ENCODE measurements at places on chromosomes 13 and 19.

- no peaks in the 10 kb centered on the region for H3K4me1 ChIP-seq
- DNase-seq: no peak
- no peak overlapping the region for H3K27ac ChIP-seq
- H3K27me3 ChIP-seq: no peaks in the 10 kb centered on the region
Measured at GRCh38 chr13:38430796-38431195, 81.1 kb downstream of the UFM1 start.

DNA sequence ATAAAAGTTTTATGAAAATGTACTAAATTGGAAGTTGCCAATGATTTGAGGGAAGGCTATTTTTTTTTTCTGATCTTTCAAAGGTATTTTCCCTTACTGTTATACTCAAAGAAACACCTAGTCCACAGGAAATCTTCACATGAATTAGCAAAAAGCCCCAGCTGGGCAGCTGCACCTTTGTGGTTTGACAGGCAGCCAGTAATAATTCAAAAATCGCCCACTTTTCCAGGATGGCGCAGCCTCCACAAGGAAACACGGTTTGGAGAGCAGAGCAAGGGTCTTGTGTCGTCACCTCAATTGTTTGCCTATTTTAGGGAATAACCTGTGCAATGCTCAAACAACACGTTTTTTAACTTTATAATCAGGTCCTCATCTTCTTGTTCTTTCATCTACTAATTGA is 324.9 kb upstream of the GPC6 start:
- H3K4me1 ChIP-seq: no peaks in the 10 kb centered on the region
- H3K4me3 ChIP-seq: no peak overlapping the region
- H3K36me3 ChIP-seq: no peaks in the 10 kb centered on the region
- no peak overlapping the region for H3K27ac ChIP-seq
- DNase-seq: no peak

DNA sequence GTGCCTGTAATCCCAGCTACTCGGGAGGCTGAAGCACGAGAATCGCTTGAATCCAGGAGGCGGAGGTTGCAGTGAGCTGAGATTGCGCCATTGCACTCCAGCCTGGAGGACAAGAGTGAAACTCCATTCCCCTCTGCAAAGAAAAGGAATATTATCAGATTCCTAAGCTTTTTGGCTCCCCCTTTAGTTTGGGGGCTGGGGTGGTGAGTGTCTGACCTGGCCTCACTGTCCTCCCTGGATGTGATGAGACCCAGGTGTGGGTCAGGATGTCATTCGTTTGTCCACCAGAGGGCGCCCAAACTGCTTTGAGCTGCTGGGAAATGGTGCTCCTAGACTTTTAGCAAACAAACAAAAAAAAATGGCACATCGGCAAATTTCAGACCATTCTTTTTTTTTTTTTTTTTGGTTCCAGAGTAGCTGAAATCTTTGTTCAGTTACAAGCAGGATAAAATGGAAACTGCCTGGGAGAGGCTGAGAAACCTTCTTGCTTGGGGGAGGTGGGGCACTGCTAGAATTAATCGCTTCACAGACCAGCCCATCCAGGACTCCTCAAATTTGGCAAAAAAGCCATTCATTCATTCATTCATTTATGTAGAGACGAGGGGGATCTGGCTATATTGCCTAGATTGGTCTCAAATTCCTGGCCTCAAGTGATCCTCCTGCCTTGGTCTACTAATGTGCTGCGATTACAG is 29.4 kb downstream of the SPC24 start:
- no peak overlapping the region for H3K27ac ChIP-seq
- H3K4me3 ChIP-seq: no peak overlapping the region
- peaks cover 21% of the 10 kb centered on the region for H3K4me1 ChIP-seq
- peak; percentile 76 for DNase-seq
- H3K27me3 ChIP-seq: no peaks in the 10 kb centered on the region

DNA sequence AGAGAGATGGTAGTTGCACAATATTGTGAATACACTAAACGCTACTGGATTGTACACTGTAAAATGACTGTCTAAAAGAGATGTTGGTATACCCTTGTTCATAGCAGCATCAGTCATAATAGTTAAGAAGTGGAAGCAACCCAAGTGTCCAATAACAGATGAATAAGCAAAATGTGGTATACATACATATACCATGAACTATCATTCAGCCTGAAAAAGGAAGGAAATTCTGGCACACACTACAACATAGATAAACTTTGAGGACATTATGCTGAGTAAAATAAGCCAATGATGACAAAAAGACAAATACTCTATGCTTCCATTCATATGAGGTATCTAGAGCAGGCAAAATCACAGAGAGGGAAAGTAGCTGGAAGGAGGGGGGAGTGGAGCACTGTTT is 16.0 kb downstream of the DZIP1 start:
- no peak overlapping the region for H3K27ac ChIP-seq
- H3K27me3 ChIP-seq: no peaks in the 10 kb centered on the region
- no peak overlapping the region for H3K4me3 ChIP-seq
- H3K36me3 ChIP-seq: no peaks in the 10 kb centered on the region

GRCh38 chr13:78323040-78323439 is 280.3 kb downstream of the POU4F1 start:
- no peak for DNase-seq
- H3K27ac ChIP-seq: no peak overlapping the region
- H3K4me1 ChIP-seq: no peaks in the 10 kb centered on the region

DNA sequence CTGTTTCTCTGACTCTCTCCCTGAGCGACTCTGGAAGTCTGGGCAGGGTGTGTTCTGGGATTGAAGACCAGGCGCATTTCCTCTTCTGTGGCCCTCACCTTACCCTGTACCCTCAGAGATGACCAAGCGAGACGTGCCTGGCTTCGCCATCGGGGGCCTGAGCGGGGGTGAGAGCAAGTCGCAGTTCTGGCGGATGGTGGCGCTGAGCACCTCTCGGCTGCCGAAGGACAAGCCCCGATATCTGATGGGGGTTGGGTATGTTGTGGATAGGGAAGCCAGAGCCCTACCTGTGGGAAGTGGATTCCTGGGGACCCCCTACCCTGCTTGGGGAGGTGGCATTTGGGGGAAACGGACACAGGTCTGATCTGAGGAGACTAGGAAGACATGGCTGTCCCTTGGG is 5.8 kb upstream of the DNM2 start:
- peaks cover 55% of the 10 kb centered on the region for H3K36me3 ChIP-seq
- DNase-seq: no peak
- H3K27ac ChIP-seq: no peak overlapping the region
- H3K4me1 ChIP-seq: peaks cover 5% of the 10 kb centered on the region
- H3K27me3 ChIP-seq: no peaks in the 10 kb centered on the region
- no peak overlapping the region for H3K4me3 ChIP-seq

GRCh38 chr19:39413272-39413910 is 922 bp downstream of the PLEKHG2 start:
- H3K27ac ChIP-seq: peak overlapping the region; percentile 99
- H3K36me3 ChIP-seq: peaks cover under 1% of the 10 kb centered on the region
- peak; percentile 87 for DNase-seq
- peaks cover 14% of the 10 kb centered on the region for H3K4me1 ChIP-seq
- H3K27me3 ChIP-seq: no peaks in the 10 kb centered on the region

- H3K27ac ChIP-seq: peak within 1 kb of the TSS; percentile 69
- H3K4me3 ChIP-seq: peak within 1 kb of the TSS; percentile 41
- no peaks in the 10 kb centered on the region for H3K27me3 ChIP-seq
- peaks cover 72% of the 10 kb centered on the region for H3K4me1 ChIP-seq
Measured at GRCh38 chr19:46624958-46625661, at the start of gene PTGIR. PTGIR (minus strand) TSS chr19:46625089; CDS start chr19:46624225, 864 bp downstream.

- peaks cover 11% of the 10 kb centered on the region for H3K36me3 ChIP-seq
- no peaks in the 10 kb centered on the region for H3K4me1 ChIP-seq
- H3K4me3 ChIP-seq: no peak overlapping the region
- H3K27ac ChIP-seq: no peak overlapping the region
- no peaks in the 10 kb centered on the region for H3K27me3 ChIP-seq
Measured at GRCh38 chr19:16856091-16856490, 26.9 kb downstream of the SIN3B start.

DNA sequence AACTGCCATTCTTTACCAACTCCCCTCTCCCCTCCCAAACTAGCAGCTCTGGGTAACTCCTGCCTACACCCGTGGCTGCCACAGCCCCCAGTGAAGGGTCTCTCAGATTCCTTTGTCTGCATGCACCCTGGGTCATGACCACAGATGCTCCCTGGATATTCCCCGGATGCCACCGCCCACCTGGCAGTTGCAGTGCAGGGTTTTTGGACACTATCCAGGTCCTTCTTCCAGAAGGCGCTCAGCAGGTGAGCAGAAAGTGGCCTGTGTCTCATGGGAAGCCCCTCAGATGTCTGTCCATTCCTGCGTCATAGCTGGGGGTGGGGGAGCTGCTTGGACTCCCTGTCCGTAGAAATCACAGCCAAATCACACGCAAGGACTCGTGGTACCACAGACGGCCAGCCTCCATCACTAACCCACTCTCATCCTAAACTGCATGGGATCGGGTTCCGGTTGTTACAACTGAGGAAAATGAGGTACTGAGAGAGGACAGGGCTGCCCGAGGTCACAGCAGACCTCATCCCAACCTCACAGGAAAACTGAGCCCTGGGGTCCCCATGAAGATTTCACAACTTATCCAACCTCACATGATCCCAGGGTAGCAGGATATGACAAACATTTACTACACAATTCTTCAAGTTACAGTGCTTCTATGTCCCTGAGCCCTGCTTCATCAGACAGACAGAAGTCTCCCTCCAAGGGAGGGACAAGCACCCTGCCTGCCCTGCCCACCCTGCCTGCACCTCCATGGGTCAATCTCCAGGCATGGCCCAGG is 38.6 kb downstream of the ELL start:
- H3K4me3 ChIP-seq: no peak overlapping the region
- no peak overlapping the region for H3K27ac ChIP-seq
- H3K27me3 ChIP-seq: no peaks in the 10 kb centered on the region
- DNase-seq: no peak

DNA sequence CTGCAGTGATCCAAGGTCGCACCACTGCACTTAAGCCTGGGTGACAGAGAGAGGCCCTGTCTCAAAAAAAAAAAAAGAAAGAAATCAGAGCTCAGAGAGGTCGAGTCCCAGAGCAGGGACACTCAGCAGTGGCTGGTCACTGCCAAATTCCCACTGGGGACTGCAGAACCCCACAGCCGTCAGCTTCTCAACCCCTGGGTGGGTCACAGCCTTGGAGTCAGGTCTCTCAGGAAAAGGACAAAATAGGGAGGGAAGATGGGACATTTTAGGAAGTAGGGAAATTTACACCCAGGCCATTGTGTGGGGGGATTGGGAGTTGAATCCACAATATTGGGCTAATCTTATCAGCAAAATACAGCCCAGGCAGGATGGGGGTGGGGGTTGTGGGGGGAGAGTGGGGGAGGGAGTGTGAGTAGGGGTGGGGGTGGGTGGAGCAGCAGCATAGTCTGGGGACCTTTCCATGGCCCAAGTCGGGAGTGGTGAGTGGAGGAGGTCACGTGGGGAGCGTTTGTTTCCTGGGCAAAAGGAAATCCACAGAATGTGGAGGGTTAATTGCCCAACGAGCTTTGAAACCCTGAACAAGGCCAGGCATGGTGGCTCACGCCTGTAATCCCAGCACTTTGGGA is 5.0 kb upstream of the CCDC194 start:
- no peak for DNase-seq
- no peaks in the 10 kb centered on the region for H3K27me3 ChIP-seq
- H3K4me1 ChIP-seq: peaks cover 20% of the 10 kb centered on the region
- H3K4me3 ChIP-seq: no peak overlapping the region
- no peaks in the 10 kb centered on the region for H3K36me3 ChIP-seq

DNA sequence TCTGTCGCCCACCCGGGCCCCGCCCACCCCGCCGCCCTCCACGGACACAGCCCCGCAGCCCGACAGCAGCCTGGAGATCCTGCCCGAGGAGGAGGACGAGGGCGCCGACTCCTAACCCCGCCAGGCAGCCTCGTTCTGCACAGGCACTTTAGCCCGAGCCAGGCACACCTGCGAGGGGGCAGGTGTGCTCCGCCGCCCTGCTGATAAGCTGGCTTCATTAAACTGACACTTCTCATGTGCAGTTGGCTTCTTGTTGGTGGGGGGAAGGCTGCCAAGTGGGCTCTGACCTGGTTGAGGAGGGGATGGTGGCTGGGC is 8.2 kb downstream of the IL4I1 start:
- peaks cover 9% of the 10 kb centered on the region for H3K27me3 ChIP-seq
- no peak for DNase-seq
- no peak overlapping the region for H3K27ac ChIP-seq
- H3K36me3 ChIP-seq: peaks cover 43% of the 10 kb centered on the region
- peaks cover 21% of the 10 kb centered on the region for H3K4me1 ChIP-seq

GRCh38 chr13:37495046-37495445 is 103.5 kb downstream of the POSTN start:
- no peaks in the 10 kb centered on the region for H3K4me1 ChIP-seq
- no peak for DNase-seq
- no peaks in the 10 kb centered on the region for H3K27me3 ChIP-seq
- H3K36me3 ChIP-seq: no peaks in the 10 kb centered on the region

GRCh38 chr13:94906605-94907004 is 194.3 kb upstream of the SOX21 start:
- DNase-seq: no peak
- no peaks in the 10 kb centered on the region for H3K4me1 ChIP-seq
- no peak overlapping the region for H3K27ac ChIP-seq
- H3K4me3 ChIP-seq: no peak overlapping the region

GRCh38 chr13:28056970-28057712 is 43.2 kb downstream of the FLT3 start:
- DNase-seq: no peak
- H3K27me3 ChIP-seq: peaks cover 29% of the 10 kb centered on the region
- H3K27ac ChIP-seq: no peak overlapping the region

- DNase-seq: no peak
- no peaks in the 10 kb centered on the region for H3K36me3 ChIP-seq
- H3K4me3 ChIP-seq: no peak overlapping the region
- H3K27me3 ChIP-seq: no peaks in the 10 kb centered on the region
Measured at GRCh38 chr19:43809762-43810696, 7.8 kb upstream of the LYPD5 start.

GRCh38 chr13:47455626-47456025 is 545.4 kb downstream of the SUCLA2 start:
- H3K4me3 ChIP-seq: no peak overlapping the region
- DNase-seq: no peak
- H3K27ac ChIP-seq: no peak overlapping the region

GRCh38 chr13:22194106-22194805 is 523.4 kb downstream of the FGF9 start:
- no peaks in the 10 kb centered on the region for H3K27me3 ChIP-seq
- H3K4me1 ChIP-seq: peaks cover 4% of the 10 kb centered on the region
- no peak overlapping the region for H3K4me3 ChIP-seq
- H3K36me3 ChIP-seq: no peaks in the 10 kb centered on the region

- H3K27ac ChIP-seq: peak within 1 kb of the TSS; percentile 83
- peaks cover 9% of the 10 kb centered on the region for H3K27me3 ChIP-seq
- no peaks in the 10 kb centered on the region for H3K36me3 ChIP-seq
- peaks cover 12% of the 10 kb centered on the region for H3K4me1 ChIP-seq
Measured at GRCh38 chr19:51904331-51905165, at the start of gene ZNF649. ZNF649 (minus strand) TSS chr19:51905017; CDS start chr19:51900107, 4,910 bp downstream.

DNA sequence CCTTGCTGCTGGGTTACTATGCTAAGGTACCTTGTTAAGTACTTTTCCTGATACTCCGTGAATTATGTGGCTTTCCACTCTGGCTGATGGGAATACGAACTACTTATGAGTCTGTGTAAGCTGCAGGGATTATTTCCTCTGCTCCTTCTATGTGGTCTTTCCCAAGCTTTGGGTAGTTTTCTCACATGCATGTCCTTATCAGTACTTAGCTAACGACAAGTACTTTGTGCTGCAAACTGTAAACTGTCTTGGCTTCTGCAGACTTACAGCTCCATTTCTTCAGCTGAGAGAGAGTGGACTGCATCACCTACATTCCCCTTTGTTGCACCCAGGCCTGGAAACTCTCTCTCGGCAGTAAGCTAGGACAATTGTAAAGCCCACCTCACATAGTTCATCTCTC is 76.6 kb downstream of the FGF9 start:
- H3K27me3 ChIP-seq: no peaks in the 10 kb centered on the region
- H3K4me3 ChIP-seq: no peak overlapping the region
- H3K27ac ChIP-seq: no peak overlapping the region
- H3K36me3 ChIP-seq: no peaks in the 10 kb centered on the region
- no peaks in the 10 kb centered on the region for H3K4me1 ChIP-seq
- DNase-seq: no peak

Data from heart right ventricle (tissue), 16 donors.